CD4-positive, alpha-beta T cell treated with Interleukin-6 for 4 hours (primary cell): ENCODE measurements at places on chromosomes 1 and 21.

GRCh38 chr21:15719976-15720375 lies 9.8 kb upstream of the USP25 start:
- no peak for DNase-seq

- DNase-seq, result no peak
Observed at GRCh38 chr1:67892476-67893125, 59.3 kb upstream of the GNG12 start.

GRCh38 chr1:52531249-52531872 lies 21.5 kb downstream of the TUT4 start:
- DNase-seq, result no peak

GRCh38 chr1:233879841-233880240 lies 24.6 kb upstream of the SLC35F3 start:
- DNase-seq, result no peak

DNA sequence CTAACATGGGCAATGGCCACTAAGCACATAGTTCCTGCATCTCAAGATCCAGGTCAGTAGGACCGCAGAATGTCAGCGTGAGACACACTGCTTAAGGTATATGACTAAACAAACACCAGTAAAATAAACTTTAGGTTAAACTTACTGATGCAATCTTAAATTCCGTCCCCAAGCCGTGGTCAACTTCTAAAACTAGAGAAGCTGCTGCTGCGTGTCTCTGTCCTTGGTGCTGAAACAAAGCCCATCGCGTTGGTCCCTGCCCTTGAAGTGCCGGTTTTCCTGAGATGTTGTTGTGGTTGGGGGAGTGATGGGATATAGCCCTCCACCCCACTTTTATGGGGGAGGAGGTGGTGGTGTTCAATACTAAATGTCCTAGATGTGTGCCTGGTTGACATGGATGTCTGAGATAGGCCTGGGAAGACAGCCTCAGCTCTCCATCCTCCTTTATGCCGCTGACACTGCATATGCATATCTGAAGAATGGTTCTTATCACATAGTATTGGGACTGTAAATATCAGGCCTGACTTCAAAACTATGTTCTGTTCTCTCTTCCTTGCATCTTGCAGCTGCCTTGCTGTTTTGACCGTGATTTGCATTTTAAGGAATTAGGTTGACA lies 72.0 kb upstream of the KCNA3 start:
- DNase-seq, result peak; percentile 67

GRCh38 chr1:84505493-84506001 lies 639 bp upstream of the SPATA1 start:
- no peak for DNase-seq

GRCh38 chr1:209653915-209654351 lies 1.7 kb upstream of the LAMB3 start:
- DNase-seq, result no peak

DNA sequence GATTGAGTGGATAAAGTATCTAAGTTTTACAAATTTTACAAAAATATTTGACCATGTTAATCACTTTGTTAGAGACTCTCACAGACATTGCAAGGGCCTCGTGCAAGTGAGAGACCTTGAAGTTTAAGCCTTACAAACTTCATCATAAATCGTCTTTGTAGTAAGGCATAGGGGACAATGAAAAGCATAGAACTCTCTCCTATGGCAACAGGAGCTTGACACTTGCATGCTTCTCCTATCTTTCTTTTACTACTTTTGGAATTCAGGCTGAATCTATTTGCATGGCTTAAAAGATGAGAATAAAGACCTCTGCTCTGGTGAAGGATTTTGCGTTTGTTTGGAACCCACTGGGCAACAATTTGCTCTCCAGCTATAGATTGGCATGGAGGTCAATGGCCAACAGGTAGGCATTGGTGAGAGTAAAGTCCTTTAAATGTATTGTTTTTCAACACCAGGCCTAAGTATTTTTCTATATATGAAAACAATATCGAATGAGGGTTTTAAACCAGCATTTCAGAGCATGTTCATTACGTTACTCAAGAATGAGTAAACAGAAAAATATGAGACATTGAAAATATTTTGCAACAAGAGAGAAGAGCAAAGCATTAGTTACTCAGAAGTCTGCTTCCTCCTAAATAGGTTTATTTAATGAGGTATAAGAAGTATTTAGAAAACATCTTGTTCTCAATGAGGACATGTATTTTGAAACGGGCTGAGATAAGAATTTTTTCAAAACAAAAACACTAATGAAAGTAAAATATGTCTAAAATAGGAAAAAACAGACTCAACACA lies 192.2 kb downstream of the TGFB2 start:
- no peak for DNase-seq

GRCh38 chr1:155437405-155437804 lies 116.7 kb downstream of the RUSC1 start:
- no peak for DNase-seq

GRCh38 chr1:21511579-21512522 lies 2.6 kb downstream of the ALPL start:
- DNase-seq, result no peak

- no peak for DNase-seq
Observed at GRCh38 chr1:75097654-75098053, 36.5 kb upstream of the LHX8 start.

- DNase-seq, result no peak
Observed at GRCh38 chr1:174158767-174159251, 511 bp upstream of the RABGAP1L start.

DNA sequence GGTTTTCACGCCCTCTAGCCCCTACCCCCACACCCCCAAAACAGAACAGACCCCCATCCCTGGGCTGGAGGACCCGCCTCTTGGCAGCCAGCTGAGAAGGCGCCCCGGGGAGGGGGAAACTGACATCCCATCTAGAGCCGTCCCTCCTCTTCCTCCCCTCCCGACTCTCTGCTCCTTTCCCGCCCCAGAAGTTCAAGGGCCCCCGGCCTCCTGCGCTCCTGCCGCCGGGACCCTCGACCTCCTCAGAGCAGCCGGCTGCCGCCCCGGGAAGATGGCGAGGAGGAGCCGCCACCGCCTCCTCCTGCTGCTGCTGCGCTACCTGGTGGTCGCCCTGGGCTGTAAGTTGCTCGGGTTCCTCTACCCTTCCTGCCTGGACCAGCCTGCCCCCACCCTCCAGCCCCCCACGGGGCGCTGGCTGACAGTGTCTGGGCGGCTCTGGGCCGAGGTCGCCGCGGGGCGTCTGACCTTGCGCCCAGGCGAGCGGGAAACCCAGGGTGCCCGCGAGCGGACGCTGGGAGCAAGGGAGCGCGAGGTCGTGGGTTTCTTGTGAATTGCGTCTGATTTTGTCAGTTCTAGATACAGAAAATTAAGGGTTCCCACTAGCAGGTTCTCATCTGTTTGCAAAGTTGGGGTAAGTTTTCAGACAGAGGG lies 618 bp downstream of the JAM2 start:
- DNase-seq, result peak; percentile 57

DNA sequence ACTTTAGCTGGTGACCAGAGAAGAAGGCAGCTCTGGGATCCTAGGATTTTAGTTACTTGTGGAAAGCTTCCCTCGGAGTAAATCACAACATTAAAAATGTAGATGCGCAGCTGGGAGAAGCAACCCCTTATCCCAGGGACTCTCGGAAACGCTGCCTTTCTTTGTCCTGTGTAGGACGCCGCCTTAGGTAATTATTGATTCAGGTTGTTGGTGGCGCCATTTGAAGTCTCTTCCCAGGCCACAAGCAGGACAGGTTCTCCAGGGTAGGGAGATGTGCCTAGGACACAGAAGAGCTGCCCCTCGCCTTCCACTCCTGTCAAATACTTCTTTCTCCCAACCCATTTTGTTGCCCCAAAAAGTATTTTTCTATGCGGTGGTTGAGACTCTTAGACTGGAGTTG lies 10.3 kb downstream of the SLC37A1 start:
- no peak for DNase-seq

DNA sequence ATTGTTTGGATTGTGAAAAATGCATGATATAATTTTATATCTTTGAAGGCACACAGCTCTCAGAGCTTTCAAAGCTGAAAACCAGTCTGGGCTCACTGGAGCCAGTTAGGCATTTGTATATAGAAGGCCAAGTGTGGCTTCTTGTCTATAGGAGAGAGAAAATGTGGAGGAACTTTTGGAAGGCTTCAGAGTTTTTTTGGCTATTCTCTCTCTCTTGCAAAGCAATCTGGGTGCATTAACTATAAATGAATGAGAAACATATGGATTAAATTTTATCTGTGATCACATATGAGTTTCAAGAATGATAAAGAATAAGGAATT lies 216.7 kb upstream of the HOOK1 start:
- DNase-seq, result no peak

DNA sequence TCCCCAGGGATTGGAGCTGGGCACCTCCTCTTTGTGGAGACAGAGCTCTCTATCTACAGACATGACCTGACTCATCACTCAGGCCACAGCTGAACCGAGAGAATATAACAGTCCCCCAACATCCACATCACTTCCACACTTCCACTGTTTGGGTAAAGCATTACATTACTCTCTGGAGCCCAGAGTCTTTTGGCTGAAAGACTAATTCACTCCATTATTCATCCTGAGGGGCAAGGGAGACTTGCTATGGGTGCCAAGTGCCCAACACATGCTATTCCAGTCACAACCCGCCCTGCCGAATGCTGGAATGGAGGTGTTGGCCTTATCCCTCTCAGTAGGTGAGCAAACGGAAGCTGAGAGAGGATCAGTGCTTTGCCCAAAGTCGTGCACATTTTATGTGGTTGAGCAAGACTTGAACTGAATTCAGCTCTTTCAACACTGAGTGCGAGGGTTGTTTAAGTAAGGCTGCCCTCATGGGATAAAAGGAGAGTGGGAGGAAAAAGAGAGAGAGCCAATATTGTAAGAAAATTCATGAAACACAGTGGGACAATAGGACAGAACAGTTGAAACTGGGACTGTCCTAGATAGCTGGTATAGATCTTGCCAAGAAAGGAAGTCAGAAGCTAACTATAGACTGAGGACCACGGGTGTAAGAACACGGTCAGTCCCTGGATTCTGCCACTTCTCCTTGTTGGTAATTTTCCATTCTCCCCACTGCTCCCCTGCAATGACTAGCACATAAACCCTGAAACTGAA lies 13.5 kb upstream of the CHI3L1 start:
- no peak for DNase-seq

DNA sequence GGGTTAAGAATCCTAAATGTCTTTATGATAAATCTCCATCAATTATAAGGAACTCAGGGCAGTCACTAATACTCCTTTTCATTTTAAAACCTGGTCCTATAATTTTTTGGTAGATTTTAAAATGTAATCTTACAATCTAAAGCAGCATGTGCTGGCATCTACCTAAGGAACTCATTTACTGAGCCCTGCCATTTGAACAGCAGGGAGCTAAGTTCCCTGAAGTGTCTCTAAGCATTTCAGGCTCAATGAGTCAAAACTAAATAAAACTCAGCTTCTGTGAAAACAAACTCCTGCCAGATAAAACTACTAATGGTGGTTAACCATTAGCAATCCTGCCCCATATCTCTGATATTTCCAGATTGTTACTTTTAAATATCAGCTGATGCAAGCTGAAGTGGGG lies 1371.8 kb upstream of the PRMT6 start:
- DNase-seq, result no peak

DNA sequence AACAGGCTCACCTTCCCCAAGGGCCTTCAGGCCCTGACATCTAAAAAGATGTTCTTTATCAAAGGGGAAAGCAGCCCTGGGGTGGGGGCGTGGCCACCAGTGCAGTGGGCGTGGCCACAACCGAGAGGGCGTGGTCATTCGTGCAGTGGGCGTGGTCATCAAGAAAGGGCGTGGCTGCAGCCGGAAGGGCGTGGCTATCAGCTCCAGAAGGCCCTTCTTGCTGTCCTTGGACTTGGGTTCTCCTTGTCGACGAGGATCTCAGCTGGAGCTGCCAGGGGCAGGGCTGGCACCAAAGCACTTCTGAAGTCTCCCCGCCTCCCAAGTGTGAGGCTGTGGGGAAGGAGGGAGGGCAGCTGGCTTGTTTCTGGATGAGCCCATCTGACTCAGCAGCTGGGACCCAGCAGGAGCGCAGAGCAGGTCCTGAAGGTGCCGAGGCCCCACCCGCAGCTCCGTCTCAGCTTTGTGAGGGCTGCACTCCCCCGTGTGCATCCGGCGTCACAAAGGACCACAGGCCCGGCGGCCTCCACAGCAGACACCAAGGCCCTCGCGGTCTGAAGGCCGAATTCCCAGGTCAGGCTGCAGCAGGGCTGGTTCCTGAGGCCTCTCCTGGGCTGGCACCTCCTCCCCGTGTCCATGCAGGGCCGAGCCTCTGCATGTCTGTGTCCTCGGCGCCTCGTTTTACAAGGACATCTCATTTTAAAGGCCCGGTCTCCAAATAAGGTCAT lies 12.8 kb downstream of the PDE9A start:
- no peak for DNase-seq

DNA sequence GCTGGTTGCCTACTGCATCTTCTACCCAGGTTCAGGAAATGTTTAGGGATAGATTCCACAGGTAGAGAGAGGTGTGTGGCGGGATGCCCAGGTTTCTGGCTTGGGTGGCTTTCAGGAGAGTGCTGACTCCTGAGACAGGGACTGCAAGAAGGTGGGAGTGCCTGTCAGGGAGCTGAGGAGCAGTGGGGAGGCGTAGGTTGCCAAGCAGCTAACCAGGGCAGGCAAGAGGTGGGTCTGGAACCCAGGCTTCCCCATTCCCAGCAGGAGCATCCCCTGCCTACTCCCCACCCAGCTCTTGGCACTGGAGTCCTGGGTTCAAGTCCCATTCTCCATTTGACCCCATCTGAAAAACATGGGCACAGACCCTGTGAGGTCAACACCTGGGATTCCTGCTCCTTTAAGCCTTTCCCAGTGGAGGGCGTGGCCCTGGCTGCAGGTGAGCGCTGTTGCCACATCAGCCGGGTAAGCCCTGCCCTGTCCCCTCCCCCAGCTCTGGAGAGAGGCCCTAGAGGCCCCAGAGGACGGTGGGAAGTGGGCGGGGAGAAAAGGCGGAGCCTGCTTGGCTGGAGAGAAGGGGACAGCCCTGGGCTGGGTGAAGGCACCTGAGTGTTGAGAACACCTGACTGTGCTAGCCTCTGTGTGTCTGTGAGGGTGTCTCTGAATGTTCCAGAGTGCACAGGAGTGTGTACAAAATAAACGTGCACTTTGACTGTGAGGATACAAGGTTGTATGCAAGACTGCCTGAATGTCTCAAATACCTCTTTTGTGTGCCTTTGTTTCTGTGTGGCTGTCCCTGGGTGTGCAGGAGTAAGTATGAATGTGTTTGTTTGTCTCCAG lies 14.0 kb upstream of the SYNC start:
- peak; percentile 64 for DNase-seq

DNA sequence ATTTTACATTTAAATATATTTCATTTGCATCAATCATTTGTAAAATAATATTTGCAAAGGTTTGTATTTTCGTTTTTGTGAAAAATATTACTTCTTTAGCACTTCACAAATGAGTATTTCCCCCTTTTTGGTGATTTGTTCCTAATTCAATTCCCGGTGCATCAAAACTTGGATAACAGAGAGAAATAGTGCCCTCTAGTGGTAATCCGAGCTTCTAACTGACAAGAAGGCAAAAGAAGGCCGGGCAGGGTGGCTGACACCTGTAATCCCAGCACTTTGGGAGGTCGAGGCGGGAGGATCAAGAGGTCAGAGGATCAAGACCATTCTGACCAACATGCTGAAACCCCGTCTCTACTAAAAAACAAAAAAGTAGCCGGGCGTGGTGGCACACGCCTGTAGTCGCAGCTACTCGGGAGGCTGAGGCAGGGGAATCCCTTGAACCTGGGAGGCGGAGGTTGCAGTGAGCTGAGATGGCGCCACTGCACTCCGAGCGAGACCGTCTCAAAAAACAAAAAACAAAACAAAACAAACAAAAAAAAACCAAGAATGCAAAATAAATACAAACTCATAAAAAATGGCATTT lies 137.7 kb downstream of the COL11A1 start:
- no peak for DNase-seq

GRCh38 chr1:179547021-179547535 lies 28.7 kb downstream of the NPHS2 start:
- DNase-seq, result no peak

GRCh38 chr1:153658400-153659174 lies at the start of gene SNAPIN:
Gene SNAPIN (plus strand): TSS chr1:153658703. CDS start chr1:153658744, 41 bp downstream.
- DNase-seq, result peak; percentile 93
